ENCODE measurements at places on chromosomes 6 and 20. TPM values are rescaled to one million over a fixed set of nuclear protein-coding genes. Genes with fewer than 3 reads are reported as not detected.

DNA sequence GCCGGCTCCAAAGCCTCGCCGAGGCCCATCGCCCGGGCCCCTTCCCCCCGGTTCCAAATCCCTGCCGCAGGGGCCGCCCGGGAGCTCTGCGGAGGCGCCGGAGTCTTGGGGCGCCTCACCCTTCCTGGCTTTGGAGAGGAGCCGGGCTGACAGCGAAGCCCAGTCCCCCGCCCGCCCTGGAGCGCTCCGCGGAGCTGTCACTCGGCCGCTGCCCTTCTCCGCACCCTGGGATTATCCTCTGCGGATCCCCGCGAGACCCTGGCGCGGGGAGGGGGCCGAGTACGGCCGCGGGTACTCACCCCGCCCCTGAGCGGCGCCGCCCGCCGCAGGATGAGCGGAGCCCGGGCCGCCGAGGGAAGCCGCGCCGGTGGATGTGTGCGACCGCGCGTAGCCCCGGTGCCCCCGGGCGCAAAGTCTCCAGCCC lies 343 bp downstream of the SNAP91 start:
- no peak for DNase-seq

COL10A1 gene
- not detected for total RNA-seq

NMBR gene
- not detected for total RNA-seq

DNA sequence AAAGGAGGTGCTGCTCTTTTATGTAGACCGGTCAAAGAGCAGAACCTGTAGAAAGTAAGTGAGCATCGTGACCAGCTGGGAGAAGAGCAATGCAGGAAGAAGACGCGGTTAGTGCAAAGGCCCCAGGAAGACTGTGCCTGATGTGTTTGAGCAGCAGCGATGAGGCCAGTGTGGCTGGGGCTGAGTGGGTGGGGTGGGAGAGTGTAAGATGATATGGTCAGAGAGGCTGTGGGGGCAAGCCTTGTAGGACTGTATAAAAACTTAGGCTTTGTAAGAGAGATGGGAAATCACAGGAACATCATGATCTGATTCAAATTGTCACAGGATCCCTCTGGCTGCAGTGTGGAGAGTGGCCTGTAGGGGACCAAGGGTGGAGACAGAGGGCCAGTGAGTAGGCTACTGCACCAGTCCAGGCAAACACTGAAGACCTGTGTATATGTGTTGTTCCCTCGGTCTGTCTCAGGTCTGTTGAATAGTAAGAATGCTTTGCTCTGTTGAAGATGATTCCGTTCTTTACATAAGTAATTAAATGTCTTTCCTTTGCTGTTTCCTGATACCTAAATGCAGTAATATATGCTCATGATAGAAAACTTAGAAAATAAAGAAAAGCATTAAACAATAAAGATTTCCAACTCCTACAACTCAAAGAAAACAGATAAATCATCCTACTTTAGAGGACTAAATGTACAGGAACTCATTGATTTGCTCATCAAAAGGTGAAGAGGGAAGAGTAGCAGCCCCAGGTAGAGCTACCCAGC lies 23.6 kb upstream of the WFDC2 start:
- DNase-seq, result no peak
